Smooth muscle cell of bladder (primary cell): ENCODE measurements at places on chromosomes 7 and 10. TPM values are rescaled to one million over a fixed set of nuclear protein-coding genes. Genes with fewer than 3 reads are reported as not detected.

Gene KLLN
- 0.37 and 0.57 TPM in 2 replicates for total RNA-seq

Gene RTKN2
- total RNA-seq = 0.83 and 1.00 TPM in 2 replicates

Gene SPACDR
- 0.14 and 0.28 TPM in 2 replicates for total RNA-seq

Gene LRGUK
- total RNA-seq = 0.14 and 0.18 TPM in 2 replicates

Gene CTNNA3
- total RNA-seq = 0.09 TPM in 1 of 2 replicates, not detected in the other

Gene NUTM2D
- 1.4 and 1.5 TPM in 2 replicates for total RNA-seq

Gene GPRIN2
- under 0.01 TPM in 2 replicates for total RNA-seq

Gene ST7
- 12.4 and 15.9 TPM in 2 replicates for total RNA-seq

Gene RASSF4
- 11.7 and 11.8 TPM in 2 replicates for total RNA-seq

Gene INHBA
- 30.6 and 38.9 TPM in 2 replicates for total RNA-seq

Gene NKX2-3
- total RNA-seq = not detected in 2 replicates

Gene FFAR4
- not detected in 2 replicates for total RNA-seq

Gene PARP12
- 9.1 and 10.2 TPM in 2 replicates for total RNA-seq

Gene CCL24
- 0.28 TPM in 1 of 2 replicates, not detected in the other for total RNA-seq

Gene CPVL
- 0.65 and 0.71 TPM in 2 replicates for total RNA-seq

Gene PDE6C
- not detected in 2 replicates for total RNA-seq

Gene C7orf33
- not detected in 2 replicates for total RNA-seq

Gene CLRN3
- not detected in 2 replicates for total RNA-seq

Gene TRIM50
- total RNA-seq = not detected in 2 replicates

Gene SPDYE9
- not detected in 2 replicates for total RNA-seq

Gene OPTN
- 95.1 and 116 TPM in 2 replicates for total RNA-seq

Gene PDK4
- total RNA-seq = 13.1 and 16.2 TPM in 2 replicates

Gene C10orf67
- 0.14 TPM in 1 of 2 replicates, not detected in the other for total RNA-seq

Gene TNKS2
- 41.0 and 46.4 TPM in 2 replicates for total RNA-seq

Gene MACC1
- total RNA-seq = 0.92 and 1.4 TPM in 2 replicates

Gene SFMBT2
- 5.1 and 5.5 TPM in 2 replicates for total RNA-seq

Gene OPN1SW
- total RNA-seq = not detected in 2 replicates

Gene BUD23
- 57.7 and 61.8 TPM in 2 replicates for total RNA-seq

Gene CLDN12
- 29.6 and 39.3 TPM in 2 replicates for total RNA-seq

Gene ANXA8
- total RNA-seq = 1.1 and 1.4 TPM in 2 replicates

Gene NEUROD6
- not detected in 2 replicates for total RNA-seq

Gene EN2
- total RNA-seq = under 0.01 TPM in 1 of 2 replicates, not detected in the other

Gene NODAL
- total RNA-seq = not detected in 2 replicates

Gene HECW1
- 3.1 and 3.8 TPM in 2 replicates for total RNA-seq

Gene MACROH2A2
- total RNA-seq = 5.8 and 9.2 TPM in 2 replicates
